ENCODE measurements at places on chromosomes 6 and 20.

GRCh38 chr6:33176906-33177305 lies 15.4 kb downstream of the COL11A2 start:
- no peak for DNase-seq

- DNase-seq: no peak
Observed at GRCh38 chr20:58328836-58329235, 19.3 kb downstream of the RAB22A start.

GRCh38 chr20:9949563-9949962 lies 85.2 kb upstream of the ANKEF1 start:
- DNase-seq: no peak

- no peak for DNase-seq
Observed at GRCh38 chr20:31666258-31667042, 28.7 kb downstream of the COX4I2 start.

DNA sequence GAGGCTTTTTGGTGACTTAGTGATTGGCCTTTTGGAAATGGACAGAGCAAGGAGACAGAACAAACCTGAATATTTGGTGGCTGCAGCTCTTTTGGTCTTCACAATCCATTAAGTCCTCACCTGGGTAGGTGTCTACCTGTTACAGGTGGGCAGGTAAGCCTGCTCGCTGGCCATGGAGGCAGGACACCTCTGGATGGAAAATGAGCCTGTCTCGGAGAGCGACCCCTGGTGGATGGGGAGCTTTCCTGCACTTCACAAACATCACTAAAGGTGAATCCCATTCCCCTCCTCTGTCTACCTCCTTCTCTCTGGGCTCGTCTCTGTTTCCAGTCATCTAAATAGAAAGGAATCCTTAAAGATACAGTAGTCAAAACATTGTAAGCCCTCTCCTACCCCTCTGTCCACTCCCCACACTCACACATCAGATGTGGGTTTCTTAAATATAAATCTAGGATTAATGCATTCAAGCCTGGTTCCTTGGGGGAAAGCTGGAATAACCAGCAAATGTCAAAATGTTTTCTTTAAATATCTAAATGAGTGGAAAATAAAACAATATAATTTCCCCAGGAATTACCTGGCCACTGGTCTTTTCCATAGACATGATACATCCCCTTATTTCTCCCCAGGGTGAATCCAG lies 304.9 kb downstream of the CDH26 start:
- peak; percentile 70 for DNase-seq

DNA sequence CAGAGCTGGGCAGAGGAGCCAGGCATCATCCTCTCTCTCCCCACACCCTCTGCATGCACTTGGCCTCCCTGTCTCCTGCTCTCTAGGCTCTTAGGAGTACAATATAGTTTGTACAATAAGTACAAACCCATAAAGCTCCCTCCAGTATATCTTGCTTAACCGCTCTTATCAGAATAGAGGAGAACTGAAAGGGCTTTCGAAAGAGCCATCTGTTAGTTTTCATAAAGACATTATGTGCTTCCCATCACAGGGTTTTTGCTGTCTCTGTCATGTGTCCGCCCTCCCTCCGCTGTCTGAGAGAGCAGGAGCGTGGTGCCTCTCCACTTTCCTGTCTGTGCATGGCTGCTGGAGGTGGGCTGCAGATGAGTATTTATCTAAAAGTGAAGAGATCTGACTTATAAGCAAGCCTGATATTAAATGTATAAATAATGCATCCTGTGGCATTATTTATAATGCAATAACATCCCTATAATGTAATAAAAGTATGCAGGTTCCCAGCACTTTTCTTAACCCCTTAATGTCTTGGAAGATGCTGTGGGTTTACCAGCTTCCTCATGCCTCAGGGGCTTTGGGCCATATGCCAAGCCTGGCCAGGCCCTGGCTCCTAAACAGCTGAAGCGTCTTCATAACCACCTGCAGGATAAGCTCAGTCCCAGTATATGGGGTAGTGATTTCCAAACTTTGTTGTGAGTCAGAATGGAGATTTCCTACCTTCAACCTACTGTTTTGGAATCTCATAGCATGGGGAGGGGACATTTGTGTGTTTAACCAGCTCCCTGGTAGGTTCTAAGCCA lies 297.1 kb downstream of the DHX35 start:
- no peak for DNase-seq

DNA sequence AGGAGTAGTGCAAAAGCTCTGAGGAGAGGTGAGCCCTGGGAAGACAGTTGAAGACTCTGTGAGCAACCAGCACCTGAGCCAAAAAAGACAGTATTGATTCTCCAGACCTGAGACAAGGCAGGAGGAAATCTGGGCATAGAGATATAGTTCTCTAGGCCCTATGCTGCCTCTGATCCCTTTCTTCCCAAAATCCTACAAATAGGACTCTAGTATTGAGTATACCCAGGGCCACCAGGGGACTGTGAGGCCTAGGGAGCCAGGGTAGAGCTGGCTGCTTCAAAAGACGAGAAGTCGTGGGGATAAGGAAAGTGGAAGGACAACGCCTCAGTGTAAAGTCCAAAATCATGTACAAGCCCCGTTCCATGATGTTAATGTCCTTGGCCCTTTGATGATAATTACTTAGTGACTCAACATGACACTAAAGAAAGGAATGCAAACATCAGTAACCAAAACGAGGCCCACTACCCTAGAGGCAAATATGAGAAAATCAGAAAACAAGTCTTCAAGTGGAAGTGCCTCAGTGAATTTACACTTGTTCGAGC lies 197.3 kb upstream of the PROKR2 start:
- DNase-seq: no peak
